Endothelial cell (in vitro differentiated cells): ENCODE measurements at places on chromosomes 3 and 15.
A peak's percentile ranks its signal among the peaks of the same experiment; 100 is the strongest.

- no peak for DNase-seq
Measured at GRCh38 chr3:149581681-149582370, 76.0 kb downstream of the WWTR1 start.

DNA sequence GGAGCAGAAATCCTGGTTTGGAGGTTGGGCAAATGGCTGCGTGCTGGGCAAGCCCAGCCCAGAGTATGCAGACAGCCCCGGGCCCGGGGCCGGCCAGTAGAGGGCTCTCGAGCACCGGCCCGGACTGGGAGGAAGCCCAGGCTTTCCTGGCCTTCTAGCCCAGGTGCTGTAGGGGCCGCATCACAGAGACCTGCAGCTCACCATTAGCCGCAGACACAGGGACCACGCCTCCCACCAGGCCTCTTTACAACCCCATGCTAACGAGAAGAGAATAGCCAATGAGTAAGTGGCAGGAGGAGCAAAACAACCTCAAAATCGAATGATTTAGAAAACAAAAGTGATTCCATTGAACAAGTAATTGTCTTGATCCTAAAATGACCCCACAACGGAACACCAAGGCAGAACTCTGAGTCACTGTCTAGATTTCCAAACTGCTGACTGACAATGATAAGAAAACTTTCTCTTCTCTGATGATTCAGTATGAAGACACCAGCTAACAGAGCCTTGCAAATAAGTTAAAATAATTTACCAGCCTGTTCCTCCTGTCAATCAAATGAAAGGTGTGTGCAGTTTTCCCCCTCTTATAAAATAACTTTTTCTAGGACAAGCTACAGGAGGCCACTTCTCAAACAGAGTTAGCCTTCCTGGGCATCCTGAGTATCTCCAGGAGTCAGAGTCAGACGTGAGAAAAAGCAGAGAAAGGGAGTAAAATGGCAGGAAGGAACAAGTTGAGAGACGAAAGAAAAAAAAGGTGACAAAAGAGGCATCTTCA is 102.2 kb downstream of the DGKG start:
- DNase-seq, result peak; percentile 88

DNA sequence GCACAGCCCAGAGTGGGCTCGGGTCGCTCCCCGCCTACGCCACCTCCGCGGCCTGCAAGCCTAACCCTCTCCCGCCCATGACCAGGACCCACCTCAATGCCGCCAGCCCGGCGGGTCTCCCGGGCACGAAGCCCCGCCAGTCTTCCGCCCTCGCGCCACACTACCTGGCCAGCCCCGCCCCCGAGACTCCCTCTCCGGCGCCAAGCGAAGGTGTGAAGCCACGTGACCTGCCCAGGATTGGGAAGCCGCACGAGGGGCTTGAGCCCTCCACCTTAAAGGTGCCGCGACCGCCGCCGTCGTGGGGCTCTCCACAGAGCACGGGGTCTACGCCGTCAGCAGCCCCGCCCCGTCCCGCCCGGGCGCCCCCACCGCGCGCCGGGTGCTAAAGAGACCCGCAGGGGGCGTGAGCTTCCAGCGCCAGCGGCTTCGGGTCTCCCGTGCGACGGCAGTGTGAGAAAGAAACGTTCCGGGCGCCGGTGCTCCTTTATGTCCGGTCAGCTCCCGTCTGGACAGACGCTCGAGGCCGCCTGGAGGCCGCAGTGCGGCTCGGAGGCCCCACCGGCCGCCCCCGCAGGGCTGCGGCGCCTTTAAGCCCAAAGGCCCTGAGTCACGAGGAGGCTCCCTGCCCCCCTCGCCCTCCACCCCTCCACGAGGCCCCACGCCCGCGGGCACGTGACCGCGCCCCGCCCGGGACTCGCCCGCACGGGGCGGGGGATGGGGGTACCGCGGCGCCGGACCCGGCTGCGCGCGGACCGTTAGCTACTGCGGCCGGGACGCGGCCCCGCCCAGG is at the start of gene CPEB1:
Gene CPEB1, minus strand, starts transcription at position 319 of the 790 bp plus-strand sequence. CDS start 18,904 bp downstream, outside the sequence.
- DNase-seq, result peak; percentile 30

- no peak for DNase-seq
Measured at GRCh38 chr3:65992106-65992505, 46.6 kb downstream of the MAGI1 start.

- no peak for DNase-seq
Measured at GRCh38 chr3:193499801-193500485, 54.8 kb downstream of the ATP13A4 start.
